ENCODE measurements at places on chromosomes 1 and 21.

DNA sequence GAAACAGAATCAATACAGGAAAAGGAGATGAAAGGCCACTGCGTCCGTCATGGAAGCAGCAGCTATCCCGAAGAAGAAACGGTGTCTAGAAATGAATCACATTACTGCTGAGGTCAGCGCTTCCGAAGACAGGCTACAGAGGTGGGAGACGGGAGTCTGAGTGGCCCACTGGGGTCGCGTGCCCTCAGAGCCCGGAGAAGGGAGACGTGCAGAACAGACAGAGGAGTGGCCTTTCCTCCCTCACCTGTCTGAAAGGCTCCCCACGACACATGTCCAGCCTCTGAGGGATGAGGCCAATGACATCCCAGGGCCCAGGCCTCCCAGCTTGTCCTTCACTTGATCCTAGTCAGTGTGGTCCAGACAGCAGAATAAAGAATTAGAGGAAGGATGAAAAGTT is 35.9 kb downstream of the VPS26C start:
- DNase-seq: no peak

- DNase-seq: peak; percentile 85
These were observed 35.0 kb downstream of the CTNNBIP1 start for GRCh38 chr1:9874959-9875635.

- DNase-seq: no peak
These were observed 421.5 kb downstream of the RWDD3 start for GRCh38 chr1:95655321-95656020.

- no peak for DNase-seq
These were observed 15.1 kb upstream of the AIM2 start for GRCh38 chr1:159091607-159092031.

GRCh38 chr1:56477164-56478111 is 101.9 kb downstream of the PLPP3 start:
- DNase-seq: peak; percentile 68

DNA sequence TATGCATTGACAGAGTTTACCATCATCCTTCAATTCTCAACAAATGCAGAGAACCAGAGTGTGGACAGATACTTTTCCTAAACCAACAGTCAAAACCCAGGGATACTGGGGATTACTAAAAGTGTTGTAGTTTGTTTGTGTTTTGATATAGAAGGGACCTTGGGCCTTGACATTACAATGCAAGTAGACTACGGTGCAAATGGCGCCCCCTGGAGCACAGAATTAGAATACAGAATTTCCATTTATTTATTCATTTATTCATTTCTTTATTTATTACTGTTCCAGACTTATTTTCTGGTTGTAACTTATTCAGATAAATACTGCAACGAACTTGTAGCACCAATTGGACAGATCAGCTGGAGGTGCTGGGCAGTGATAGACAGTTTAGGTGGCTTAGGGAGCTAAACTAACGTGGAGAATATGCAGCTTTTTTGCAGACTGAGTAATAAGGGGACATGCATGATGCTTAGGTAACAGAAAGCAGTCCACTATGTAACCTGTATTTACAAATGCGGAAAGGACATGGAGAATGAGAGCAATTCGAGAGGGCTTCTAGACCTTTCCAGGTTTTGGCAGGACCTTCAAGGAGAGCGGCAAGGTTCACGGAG is 42.6 kb downstream of the KIRREL1 start:
- peak; percentile 46 for DNase-seq
